ENCODE measurements at places on chromosomes 12 and 14.

- peak; percentile 93 for DNase-seq
Measured at GRCh38 chr12:132285991-132286681, 43.3 kb downstream of the GALNT9 start.

GRCh38 chr14:84707830-84708229, 822.1 kb upstream of the FLRT2 start:
- no peak for DNase-seq

DNA sequence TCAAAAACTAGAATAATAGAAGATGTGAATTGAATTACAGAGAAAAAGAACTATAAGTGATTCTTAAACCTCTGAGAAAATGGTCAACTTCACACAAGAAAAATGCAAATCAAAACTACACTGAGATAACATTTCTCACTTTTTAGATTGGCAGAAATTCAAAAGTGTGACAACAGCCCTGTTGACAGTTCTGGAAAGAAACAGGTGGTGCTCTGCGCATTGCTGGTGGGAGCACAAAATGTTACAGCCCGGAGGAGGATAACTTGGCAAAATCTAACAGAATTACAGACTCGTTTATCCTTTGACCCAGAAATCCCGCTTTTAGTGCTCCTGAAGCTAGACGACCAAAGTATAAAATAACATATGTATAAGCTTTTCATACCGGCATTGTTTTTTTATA, 222.5 kb upstream of the CNTN1 start:
- no peak for DNase-seq

DNA sequence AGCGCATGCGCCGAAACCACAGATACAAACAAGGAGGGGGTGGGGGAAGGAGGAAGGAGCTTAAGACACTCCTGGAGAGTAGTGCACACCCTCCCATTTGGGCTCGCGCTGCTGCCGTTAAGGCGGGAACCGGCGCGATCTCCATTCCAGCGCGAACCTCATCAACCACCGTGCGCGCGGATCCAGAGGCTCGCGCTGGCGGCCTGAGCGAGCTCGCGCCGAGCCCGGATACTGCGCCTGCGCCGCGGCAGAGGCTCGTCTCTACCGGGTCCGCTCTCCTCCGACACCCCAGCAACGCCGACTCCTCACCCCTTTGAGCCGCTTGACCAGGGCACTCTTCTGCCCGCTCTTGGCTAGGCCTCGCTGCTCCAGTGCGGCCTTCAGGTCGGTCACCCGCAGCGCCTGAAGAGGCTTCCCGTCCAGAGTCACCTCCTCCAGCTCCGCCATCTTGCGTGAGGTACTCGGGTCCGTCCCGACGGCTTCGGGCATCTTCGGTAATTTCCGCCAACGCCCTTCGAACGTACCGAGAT, at the start of gene ACIN1:
TSS of gene ACIN1 (minus strand) at position 471 of the 530 bp plus-strand sequence. CDS start at position 447, 24 bp downstream.
- peak; percentile 92 for DNase-seq

- DNase-seq: no peak
Measured at GRCh38 chr14:102231476-102232347, 73.3 kb downstream of the MOK start.

DNA sequence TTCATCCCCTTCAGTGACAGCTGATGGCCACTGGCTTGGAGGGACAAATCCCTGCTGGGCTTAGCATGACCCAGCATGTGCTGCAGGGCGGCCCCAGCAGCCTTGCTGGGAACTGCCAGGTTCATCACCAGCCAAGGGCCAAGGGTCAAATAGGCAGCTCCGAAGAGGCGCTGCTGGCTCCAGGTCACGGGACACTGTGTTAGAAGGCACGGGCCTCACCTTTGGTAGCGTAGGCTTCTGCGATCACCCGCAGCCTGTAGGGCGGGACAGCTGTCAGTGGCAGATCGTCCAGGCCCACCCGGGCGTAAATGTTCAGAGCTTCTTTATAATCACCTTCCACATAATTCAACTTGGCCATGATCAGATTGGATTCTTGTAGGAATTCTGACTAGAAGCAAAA, 35.7 kb downstream of the TTC7B start:
- no peak for DNase-seq

DNA sequence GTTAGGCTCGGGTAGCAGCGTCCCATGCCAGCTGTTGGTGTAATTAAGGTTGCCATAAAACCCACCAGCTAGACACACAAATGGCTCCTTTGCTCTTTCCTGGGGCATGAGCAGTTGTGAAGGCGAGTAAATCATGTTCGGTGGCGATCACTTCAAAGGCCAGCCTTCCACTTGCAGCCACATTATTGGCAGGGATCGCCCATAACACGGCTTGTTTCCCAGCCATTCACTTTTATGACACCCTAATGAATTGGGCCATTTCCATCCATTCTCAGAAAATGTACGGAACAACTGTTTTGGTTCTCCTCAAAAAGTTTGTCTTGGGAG, 63.4 kb downstream of the BEGAIN start:
- no peak for DNase-seq

DNA sequence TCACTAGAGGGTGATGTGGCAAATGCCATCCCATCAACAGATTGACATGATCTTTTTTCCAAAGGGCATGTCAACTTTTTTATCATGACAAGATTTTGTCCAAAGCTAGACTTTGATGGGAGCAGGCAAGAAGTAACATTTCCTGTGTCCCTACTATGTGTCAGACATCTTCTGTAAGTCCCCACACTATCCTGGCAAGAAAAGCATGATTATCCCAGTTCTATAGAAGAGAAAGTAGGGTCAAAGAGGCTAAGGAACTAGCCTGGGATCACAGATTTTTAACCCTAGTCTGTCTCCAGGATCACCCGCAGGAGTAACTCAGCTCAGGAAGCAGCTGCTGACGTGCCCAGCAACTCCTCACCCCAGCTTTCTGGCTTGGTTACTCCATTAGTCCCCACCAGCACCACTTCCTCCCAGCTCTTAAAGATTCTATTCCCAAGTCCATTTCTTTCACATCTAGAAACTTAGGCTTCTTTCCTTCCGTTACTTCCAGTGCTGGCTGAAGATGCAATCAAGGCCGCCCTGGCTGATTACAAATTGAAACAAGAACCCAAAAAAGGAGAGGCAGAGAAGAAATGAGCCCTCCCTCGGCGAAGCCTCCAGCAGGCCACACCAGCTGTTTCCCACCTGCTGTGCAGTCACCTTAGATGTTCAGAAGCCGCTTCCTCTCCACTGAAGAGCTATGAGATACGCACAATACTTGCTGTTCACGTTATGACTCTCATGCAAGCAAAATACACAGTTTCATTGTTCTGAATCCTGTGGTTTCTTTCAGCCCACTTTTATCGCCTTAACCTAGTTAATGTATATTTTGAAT, 6.2 kb downstream of the ISCU start:
- DNase-seq: no peak

DNA sequence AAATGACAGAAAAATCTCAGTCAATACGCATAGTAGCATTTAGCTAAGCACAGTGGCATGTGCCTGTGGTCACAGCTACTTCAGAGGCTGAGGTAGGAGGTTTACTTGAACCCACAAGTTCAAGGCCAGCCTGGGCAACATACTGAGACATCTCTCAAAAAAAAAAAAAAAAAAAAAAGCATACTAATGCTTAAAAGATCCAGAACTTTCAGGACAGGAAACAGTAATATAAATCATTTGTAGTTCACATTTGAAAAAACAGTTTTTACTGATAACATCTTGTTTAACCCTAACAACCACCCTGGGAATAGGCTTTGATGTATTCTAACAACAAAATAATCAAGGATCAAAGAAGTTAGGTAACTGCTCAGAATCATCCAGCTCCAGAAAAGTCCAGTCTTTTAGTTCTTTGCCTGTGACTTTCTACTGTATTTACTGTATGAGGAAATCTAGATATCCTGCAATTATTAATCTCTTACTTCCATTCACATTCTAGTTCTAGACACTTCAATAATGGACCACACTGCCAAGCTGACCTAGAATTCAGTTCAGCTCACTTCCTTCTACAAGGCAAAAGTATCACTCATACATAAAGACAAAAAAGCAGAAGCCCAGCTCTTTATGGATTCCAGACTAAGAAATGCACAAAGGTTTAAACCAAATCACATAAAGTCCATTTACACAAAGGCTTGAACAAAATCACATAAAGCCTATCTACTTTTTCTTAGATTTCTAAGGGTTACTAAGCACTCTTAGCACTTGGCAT, 28.5 kb downstream of the PAWR start:
- no peak for DNase-seq

DNA sequence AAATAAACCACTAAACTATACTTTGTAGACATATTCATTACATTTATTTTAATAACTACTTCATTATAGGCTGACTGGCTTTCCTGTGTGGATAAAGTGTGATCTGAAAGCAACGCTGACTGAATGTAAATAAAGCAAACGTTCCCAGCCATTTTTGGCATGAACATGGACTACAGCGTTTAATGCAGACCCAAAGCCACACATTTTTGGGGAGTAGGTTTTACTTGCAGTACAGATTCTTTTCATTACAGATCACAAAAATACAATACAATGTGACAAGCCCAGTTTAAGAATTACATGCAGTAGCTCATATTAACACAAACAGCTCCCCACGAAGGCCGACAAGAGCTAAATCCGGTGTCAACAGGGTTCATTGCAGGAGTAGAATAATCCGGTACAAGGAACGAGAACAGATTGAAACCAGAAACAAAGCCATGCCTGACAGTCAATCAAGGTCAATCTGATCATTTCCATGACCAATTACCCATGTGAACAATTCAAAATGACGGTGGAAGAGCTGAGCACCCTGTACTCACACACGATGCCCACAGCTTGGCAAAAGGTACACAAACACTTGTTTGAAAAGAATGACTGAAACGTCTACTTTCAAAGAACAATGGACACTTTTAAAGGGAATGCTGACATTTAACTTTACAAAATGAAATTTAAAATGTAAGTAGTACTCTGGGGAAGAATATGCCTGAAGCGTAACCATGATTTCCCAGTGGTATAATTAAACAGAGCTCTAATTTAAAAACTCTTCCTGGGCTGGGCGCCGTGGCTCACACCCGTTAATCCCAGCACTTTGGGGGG, 5.3 kb downstream of the BAG5 start:
- no peak for DNase-seq

DNA sequence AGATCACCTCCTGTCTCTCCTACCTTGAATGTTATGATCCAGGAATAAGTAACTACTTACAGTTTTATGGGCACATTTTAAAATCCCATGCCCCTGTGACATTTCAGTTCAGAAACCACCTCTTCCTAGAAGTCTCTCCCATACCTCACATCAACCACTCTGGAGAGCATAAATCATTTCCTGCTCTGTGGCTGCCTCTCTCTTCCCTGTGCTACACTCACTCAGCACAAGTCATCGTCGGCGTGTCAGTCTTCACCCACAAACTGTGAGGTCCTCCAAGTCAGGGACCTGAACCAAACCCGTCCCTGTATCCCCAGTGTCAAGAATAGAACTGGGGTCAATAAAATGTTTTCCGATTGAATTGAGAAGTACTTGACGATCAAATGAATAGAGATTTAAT, 863.3 kb downstream of the BCL11B start:
- no peak for DNase-seq

GRCh38 chr12:51390457-51390856, 749 bp downstream of the GALNT6 start:
- no peak for DNase-seq

- no peak for DNase-seq
Measured at GRCh38 chr12:43148691-43149090, 403.3 kb downstream of the ADAMTS20 start.

DNA sequence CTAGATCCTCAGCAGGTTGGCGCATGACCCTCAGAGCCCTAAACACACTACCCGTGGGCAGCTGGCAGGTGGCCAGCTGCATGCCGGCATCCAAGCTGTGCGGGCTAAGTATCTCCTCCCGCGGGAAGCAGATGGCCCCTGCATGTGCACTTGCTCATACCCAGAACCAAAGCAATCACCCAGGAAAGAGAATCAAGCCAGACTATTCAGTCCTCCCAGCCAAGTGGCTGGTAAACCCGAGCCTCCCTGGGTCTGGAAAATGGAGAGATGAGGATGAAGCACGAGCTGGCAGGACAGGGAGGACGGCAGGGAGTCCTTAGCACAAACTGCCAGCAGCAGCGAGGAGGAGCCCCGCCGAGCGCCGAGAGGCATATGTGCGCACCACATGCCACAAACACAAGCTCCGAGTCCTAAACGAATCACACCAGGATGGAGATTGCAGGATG, 139.7 kb downstream of the RIMBP2 start:
- no peak for DNase-seq

DNA sequence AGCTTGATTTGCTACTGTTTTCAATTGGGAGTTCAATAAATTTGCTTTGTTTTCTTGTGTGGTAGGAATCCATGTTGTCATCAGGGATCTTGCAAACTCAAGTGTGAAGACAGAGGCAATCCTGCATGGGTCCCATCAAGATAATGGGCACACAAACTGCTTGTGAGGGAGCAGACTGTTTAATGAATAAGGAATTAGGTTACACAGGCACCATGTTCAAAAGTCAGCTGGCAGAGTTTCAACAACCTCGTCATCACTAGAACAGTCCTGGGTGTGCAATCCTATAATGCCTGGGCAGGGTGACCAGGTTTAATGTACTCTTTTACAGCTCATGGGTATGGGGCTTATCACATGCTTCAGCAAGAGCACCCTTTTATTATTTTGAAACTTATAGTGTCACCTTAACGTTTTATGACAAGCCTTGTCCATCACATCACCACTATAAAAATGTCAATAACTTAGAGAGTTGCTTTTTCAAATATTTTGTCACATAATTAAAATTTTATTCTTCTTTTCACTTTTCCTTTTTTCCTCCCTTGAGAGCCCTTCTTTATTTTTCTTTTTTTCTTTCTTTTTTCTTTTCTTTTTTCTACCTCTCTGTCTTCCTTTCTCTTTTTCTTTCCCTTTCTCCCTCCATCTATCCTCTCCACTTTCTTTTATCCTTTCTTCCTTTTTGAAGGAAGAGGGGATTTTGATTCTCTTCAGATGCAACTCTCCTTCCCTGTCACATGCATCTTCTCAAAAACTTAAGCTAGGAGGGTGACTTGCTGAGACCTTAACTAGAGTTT, 252.2 kb upstream of the ATP2B1 start:
- DNase-seq: peak; percentile 43

DNA sequence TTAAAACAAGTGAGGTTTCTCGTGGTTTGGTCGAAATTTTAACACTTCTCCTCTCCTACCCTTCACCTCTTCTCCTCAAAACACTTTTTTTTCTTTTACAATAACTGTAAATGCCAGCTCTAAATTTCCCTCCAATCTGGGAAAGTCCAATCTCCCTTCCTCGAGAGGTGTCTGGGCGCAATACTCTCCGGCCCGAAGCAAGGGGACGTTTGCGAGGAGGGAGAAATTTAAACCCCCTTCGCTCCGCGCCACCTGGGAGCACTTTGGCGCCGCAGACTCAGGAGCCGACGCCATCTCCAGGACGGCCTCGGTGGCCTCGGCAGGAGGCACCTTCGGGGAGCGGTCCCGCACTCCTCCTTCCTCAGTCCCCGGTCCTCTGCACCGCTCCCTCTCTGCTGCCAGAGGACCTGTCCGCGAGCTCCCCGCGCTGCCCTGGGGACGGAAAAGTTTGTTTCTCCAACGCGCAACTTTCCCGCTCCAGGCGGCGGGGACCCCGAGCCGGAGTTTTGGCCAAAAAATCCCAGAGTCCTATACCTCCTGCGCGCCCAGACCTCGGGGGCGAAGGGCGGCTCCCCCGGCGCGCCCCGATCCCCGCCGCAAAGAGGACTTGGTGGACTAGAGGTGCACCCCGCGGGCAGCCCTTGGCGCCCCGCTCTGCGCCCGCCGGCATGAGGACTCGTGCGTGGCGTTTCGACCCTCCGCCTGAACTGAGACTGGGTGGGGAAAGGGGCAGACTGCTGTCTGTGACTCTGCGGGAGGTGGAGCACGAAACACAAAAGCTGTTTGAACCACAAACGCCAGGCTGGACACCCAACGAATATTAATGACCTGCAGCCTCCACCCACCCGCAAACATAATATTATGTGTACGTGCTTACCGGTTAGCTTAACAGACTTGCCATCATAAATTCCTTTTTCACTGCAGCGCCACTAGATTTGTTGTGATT, 95.2 kb upstream of the HMGA2 start:
- peak; percentile 18 for DNase-seq

- DNase-seq: no peak
Measured at GRCh38 chr12:29589286-29589820, 91.9 kb upstream of the OVCH1 start.

All from cardiac muscle cell (in vitro differentiated cells and primary cell).